HCEC 1CT (cell line): ENCODE measurements at places on chromosomes 2 and 18.
A peak's percentile ranks its signal among the peaks of the same experiment; 100 is the strongest.

GRCh38 chr2:197803033-197803444 is 1.4 kb upstream of the PLCL1 start:
- DNase-seq: peak; percentile 38

- no peak for DNase-seq
Measured at GRCh38 chr18:55419947-55420664, 167.9 kb downstream of the TCF4 start.

GRCh38 chr18:13131283-13131682 is 87.3 kb upstream of the LDLRAD4 start:
- DNase-seq: no peak

DNA sequence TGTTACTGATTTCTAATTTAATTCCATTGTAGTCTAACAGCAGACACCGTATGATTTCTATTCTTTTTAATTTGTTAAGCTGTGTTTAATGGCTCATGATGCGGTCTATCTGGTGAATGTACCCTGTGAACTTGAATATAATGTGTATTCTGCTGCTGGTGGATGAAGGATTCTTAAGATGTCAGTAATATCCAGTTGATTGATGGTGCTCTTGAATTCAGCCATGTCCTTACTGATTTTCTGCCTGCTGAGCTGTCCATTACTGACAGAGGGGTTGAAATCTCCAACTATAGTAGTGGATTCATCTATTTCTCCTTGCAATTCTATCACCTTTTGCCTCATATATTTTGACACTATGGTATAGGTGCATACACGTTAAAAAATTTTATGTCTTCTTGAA is 373.3 kb upstream of the RAB12 start:
- no peak for DNase-seq

DNA sequence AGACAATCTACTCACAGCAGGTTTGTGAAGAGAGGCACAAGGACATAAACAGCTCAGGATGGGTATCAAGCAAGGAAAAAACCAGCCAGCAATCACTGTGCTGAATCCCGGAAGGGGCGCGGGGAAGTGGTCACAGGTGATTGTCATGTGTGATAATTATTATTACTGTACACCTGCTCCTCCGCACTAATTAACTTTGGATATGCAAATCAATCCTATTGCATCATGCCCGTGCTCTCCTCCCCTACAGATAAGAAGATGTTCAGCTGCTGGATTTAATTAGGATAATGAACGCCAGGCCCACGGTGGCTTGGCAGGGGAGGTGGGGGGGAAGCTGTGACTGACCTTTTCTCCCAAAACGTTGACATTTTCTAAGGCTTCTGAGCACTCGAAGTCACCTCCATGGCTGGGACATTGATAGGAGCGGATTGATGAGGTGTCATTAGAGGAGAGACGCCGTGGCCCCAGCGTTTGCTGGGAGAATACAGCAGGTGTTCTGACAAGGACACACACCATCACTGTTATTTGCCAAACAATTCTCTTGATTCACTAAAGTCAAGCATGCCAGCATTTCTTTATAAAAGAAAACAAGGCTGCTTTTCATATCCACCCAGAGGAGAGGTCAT is 160.3 kb upstream of the VRK2 start:
- DNase-seq: no peak

DNA sequence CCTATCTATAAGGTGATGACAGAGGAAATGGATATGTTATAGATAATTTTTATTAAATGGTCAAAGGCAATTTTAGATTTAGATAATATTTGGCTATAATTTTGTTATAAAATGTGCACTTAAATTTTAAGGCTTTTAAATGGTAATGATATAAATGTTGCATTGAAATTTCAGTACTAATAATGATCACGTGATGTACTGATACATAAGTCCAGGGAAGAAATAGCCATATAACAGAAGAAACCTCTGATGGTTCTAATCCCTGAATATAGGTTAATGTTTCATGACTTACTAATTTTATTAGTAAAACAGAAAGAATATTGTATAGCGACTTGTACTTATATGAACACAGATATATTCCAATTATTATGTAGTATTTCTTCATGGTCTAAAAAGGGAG is 211.9 kb downstream of the SOCS6 start:
- no peak for DNase-seq

- peak; percentile 84 for DNase-seq
Measured at GRCh38 chr2:190835303-190835930, 45.2 kb upstream of the GLS start.

DNA sequence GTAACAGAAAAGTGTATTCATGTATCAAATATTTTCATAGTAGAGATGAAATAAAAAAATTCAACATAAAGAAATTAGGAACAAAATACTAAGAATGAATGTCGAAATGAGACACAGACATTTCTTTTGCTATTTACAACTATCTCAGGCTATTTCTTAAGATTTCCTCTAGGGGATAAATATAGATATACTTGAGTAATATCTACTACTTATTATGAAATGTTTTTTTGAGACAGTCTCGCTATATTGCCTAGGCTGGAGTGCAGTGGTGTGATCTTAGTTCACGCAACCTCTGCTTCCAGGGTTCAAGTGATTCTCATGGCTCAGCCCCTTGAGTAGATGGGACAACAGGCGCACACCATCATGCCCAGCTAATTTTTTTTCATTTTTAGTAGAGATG is 326.1 kb downstream of the RNF144A start:
- DNase-seq: no peak

- DNase-seq: peak; percentile 55
Measured at GRCh38 chr2:175855794-175856453, 146.1 kb downstream of the LNPK start.

GRCh38 chr2:3741867-3742602 is 38.7 kb downstream of the DCDC2C start:
- DNase-seq: no peak

GRCh38 chr2:222535477-222535876 is 111.1 kb downstream of the SGPP2 start:
- DNase-seq: no peak

DNA sequence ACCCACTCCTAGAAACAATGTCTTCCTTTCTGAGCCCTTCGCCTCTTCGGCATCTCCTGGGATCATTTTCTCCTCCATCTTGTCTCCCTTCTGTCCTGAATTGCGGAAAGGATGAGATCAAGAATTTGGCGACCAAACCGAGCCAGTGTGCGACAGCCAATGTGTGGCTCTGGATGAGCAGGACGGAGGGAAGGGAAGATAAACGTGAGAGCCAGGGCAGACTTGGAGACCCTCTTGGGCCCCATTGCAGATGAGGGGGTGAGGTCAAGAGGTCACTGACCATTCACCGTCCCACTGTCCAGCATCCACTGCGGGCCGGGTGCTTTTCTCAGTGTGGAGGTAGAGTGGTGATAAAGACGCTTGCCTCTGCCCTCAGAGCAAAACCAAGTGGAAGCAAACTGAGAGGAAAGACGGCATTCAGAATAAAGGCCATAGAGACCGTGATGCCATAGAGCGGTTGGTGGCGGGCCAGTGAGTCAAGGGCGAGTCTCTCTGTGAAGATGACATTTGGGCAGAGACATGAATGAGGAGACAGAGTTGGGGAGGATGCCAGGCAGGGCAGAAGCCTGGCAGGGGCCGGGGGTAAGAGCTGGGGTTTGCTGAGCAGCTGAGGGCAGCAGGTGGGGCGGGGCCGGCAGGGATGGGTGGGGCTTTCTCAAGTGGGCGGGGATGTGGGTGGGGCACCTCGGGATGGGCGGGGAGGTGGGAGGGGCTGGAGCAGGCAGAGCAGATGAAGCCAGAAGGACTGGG is 55.6 kb downstream of the ACAA2 start:
- DNase-seq: no peak

DNA sequence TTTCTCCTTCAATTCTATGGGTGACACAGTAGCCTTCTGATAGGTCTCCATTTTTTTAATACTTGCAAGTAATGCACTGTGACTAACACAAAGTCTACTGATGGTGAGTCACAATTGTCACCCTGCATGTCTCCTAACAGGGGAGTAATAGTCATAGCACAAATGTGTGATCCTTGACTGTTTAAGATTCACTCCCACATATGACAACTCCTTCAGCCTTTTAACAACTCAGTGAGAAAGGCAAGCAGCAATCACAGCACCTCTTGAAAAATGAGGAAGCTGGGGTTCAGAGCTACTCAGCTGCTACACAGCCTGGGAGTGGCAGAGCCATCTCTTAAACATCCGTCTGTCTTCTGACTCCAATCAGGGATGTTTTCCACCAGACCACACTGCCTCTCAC is 63.8 kb downstream of the EHD3 start:
- peak; percentile 38 for DNase-seq

- no peak for DNase-seq
Measured at GRCh38 chr2:230985519-230986231, 10.2 kb upstream of the SPATA3 start.

- DNase-seq: no peak
Measured at GRCh38 chr2:5026571-5027234, 665.5 kb upstream of the SOX11 start.

DNA sequence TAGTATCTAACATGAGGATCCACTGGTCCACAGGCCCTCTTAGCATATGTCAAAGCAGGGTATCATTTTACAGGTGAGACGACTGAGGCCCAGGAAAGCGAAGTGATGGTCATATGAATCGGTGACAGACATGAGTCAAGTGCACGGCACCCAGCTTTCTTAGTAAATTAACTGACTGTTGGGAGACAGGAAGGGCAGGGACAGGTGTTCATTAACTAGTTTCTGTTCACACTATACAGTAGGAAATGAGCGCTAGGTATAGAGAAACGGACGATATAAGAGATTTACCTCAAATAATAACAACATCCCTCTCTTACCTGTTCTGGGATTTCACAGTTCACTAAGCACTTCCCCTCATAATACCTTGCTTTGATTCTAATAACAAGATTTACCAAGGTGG is 1.7 kb upstream of the SMARCAL1 start:
- no peak for DNase-seq

GRCh38 chr18:10100196-10100595 is 186.4 kb downstream of the VAPA start:
- no peak for DNase-seq

GRCh38 chr18:47926101-47926850 is 4.2 kb downstream of the SMAD2 start:
- no peak for DNase-seq

DNA sequence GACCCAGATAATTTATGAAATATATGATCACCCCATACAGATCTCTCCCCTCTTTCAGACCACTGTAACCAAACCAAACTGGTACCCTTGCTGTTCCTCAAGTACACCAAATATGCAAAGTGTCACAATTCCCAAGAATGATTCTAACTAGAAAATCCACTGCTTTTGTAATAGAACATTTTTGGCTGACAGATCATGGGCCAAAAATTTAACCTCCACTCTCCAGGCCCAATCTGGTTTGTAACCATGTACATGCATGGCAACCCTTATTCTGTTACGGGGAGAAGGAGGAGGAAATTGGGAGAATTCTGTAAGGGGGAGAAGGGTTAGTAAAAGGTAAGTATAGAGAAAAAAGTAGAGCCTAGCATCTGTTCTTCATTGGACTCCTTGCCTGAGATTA is 62.0 kb downstream of the IKZF2 start:
- peak; percentile 63 for DNase-seq

GRCh38 chr2:107338059-107338458 is 452.1 kb upstream of the ST6GAL2 start:
- DNase-seq: no peak

GRCh38 chr2:118049816-118050140 is 35.9 kb upstream of the CCDC93 start:
- no peak for DNase-seq

DNA sequence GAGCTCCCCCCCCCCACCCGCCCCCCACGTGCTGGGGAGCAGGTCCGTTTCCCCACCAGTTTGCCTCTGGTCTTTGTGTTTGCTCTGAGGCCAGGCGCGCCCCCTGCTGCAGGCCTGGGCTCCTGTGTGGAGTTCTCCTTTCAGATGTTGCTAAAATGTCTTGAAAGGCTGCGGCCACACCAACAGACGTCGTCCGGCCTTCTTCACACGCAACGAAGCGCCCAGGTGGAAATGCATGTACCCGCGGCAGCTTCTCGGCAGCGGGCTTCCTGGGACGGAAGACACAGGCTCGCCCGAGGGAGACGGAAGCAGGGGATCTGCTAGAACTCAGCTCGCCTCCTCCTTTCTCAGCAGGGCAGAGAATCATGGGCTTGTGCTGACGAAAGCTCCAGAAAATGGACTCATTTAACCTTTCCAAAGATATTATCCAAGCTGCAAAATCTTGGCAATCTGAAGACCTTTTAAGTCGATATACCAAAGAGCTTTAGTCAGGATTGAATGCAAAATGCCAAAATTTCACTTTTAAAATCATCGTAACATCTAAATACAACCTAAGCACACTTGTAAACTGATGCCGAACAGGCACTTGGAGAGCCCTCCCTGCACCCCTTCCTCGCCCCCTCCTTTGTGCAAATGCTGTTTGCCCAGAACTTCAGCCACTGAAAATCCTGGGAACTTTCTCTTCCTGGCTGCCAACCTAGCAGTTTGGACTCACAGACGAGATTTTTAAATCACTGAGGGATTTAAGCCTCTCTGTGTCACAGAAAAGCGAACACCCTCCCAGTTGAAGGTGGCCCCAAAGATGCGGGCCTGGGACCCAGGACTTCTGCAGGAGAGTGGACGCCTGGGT is 125.5 kb upstream of the ZNF516 start:
- DNase-seq: peak; percentile 68

GRCh38 chr2:71186973-71187372 is 39.9 kb downstream of the PAIP2B start:
- no peak for DNase-seq

GRCh38 chr2:145829931-145830330 is 1310.0 kb upstream of the ZEB2 start:
- no peak for DNase-seq
